ENCODE measurements at places on chromosomes 4 and X.

GRCh38 chrX:12439416-12439815 is 301.1 kb downstream of the FRMPD4 start:
- DNase-seq, result no peak

- DNase-seq, result no peak
Observed at GRCh38 chrX:152884171-152884570, 13.7 kb upstream of the ZNF185 start.

GRCh38 chr4:103158760-103159159 is 39.4 kb downstream of the CENPE start:
- DNase-seq, result no peak

DNA sequence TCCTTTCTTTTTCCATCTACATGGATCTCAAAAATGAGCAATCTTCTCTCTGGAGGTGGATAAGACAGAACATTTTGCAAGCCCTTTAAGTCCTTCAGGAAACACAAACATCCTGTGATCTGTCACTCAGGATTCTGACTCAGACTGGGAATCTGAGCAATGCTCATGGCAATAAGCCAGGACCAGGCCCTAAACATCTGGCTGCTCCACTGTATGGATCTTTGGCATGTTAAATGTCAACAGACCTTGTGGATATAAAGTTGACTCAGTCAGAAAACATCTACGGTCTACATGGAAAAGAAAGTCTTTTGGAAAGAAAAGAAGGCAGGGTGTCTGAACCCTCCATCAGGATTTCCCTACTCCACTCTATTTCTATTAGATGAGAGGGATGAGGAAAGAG is 17.8 kb upstream of the CHIC2 start:
- no peak for DNase-seq

GRCh38 chr4:1201851-1202525 is 29.6 kb upstream of the SPON2 start:
- peak; percentile 43 for DNase-seq

- DNase-seq, result no peak
Observed at GRCh38 chr4:11415409-11416070, 13.2 kb downstream of the HS3ST1 start.

DNA sequence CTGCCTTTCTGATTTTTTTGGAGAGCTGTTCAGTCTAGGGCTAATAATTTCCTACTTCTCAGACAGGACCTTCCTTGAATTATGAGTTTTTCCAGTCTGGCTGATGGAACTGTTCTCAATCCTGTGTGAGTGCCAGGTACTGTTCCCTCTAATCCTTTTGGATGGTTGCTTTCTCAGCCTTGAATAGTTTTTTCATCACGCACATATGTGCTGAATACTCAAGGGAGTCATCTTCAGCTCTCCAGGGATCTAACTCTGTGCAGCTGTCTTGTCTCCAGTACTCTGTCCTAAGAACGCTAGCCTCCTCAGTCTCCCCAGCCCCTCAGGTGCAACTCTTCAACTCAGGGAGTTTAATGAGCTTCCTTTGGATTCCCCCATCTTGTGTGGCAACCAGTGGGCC is 93.2 kb downstream of the GASK1B start:
- DNase-seq, result no peak

- DNase-seq, result no peak
Observed at GRCh38 chr4:88985088-88985773, 71.8 kb downstream of the FAM13A start.

DNA sequence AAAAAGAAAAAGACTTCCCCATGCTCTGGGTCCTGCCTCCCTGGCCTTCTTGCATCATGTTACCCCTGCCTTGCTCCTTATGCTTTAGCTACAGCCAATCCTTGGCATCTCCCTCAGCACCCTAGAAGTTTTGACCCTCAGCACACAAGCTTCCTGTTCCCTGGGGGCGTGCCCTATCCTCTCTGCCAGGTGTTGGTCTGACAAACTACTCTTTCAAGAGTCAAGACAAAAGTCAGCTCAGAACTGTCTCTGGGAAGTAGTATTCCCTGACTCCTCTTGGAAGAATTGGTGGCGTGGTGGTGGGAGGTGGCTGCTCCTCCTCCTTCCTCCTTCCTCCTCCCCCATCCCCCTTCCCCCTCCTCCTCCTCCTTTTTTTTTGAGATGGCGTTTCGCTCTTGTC is 41.0 kb downstream of the PRPS1 start:
- DNase-seq, result no peak

GRCh38 chr4:78213218-78213617 is 156.1 kb downstream of the FRAS1 start:
- no peak for DNase-seq

GRCh38 chrX:103628386-103629317 is at the start of gene TCEAL1:
TCEAL1 (plus strand) TSS chrX:103628975; CDS start chrX:103629917, 942 bp downstream.
- DNase-seq, result no peak

DNA sequence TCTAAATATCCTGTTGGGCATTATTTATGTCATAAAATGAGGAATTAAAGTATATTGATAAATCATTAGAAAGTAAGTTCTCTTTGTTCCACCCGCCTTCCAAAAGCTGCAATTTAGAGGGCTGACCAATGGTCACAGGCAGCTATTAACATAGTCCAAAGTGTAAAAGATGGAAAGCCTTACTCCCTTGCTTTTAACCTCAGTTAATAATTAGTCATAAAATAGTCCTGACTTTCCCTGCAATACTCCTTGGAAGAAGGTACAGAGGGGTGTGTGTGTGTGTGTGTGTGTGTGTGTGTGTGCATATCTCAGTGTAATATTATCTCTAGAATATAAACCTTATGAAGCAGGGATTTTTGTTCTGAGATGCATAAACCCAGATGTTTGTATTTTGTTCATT is 275.4 kb downstream of the FAT4 start:
- no peak for DNase-seq

All from type B pancreatic cell (in vitro differentiated cells).